ENCODE measurements at places on chromosomes 5 and 9. TPM values are rescaled to one million over a fixed set of nuclear protein-coding genes. Genes with fewer than 3 reads are reported as not detected.

- DNase-seq, result no peak
Measured at GRCh38 chr9:33809506-33809905, 7.5 kb upstream of the UBE2R2 start.

- no peak for DNase-seq
Measured at GRCh38 chr5:122665051-122665450, 109.8 kb upstream of the SNX2 start.

The C8G gene
- 1.3 TPM for total RNA-seq

GRCh38 chr5:159377653-159378052 is 47.4 kb upstream of the IL12B start:
- DNase-seq, result no peak

GRCh38 chr9:13439685-13440476 is 160.4 kb upstream of the MPDZ start:
- DNase-seq, result no peak

- no peak for DNase-seq
Measured at GRCh38 chr5:126046318-126046717, 376.9 kb upstream of the GRAMD2B start.

DNA sequence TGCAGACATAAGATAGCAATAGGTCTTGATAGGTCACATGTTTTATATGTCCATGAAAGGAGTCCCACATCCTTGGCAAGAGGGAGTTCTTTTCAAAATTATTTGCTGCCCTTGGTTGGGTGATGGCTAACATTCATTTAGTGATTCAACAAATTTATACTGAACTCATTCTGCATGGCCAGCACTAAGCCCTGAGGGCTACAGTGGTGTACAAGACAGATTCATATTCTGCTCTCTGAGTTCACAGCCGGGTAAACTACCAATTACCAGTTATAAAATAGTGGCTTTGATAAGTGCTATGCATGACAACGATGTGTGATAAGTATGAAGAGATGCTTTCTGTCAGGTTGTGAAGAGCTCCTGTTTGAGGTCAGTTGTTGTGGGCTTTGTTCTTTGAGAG is 340.0 kb downstream of the GABRG2 start:
- DNase-seq, result no peak

The GABRP gene
- total RNA-seq, result 0.28 TPM

DNA sequence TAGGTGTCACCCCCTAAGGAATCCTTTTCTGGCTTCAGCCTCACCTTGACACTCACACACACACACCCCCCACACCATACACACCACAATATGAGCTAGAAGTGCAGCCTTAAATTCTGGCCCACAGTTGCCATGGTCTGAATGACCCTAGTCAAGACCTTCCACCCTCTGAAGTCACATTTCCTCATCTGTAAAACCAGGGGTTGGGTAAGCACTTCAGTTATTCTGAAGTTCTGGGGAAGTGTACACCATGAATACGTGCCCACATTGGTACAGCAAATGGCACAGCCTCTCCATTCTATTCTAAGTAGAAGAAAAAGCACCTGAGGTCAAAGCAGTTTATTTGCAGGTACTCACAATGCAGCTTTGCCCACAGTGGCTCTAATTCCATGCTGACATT is 372.8 kb upstream of the KLF4 start:
- no peak for DNase-seq

DNA sequence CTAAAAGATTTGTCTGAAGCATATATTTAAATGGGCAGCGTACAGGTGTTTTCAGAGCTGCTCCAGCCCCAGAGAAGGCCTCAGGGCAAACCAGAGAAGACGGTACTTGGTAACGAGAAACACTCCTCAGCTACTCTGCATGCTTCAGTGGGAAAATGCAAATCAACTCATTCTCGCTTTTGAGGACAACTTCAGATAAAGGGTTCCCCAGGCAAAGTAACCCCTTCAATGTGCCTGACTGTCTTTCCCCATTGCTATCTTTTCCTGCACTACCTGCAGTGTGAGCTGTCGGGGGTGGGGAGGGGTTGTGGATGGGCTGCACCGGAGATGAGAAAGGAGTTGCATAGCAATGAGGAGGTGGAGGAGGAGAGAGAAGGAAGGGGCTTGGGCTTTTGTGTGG is 339.7 kb upstream of the CLINT1 start:
- no peak for DNase-seq

The IQGAP2 gene
- 16.2 TPM for total RNA-seq

The RHOBTB3 gene
- 91.0 TPM for total RNA-seq

The CKMT2 gene
- 7.0 TPM for total RNA-seq

The SMIM32 gene
- 1.6 TPM for total RNA-seq

GRCh38 chr5:76384189-76384588 is 18.9 kb upstream of the IQGAP2 start:
- no peak for DNase-seq

The PCDHGA5 gene
- total RNA-seq, result 8.8 TPM

DNA sequence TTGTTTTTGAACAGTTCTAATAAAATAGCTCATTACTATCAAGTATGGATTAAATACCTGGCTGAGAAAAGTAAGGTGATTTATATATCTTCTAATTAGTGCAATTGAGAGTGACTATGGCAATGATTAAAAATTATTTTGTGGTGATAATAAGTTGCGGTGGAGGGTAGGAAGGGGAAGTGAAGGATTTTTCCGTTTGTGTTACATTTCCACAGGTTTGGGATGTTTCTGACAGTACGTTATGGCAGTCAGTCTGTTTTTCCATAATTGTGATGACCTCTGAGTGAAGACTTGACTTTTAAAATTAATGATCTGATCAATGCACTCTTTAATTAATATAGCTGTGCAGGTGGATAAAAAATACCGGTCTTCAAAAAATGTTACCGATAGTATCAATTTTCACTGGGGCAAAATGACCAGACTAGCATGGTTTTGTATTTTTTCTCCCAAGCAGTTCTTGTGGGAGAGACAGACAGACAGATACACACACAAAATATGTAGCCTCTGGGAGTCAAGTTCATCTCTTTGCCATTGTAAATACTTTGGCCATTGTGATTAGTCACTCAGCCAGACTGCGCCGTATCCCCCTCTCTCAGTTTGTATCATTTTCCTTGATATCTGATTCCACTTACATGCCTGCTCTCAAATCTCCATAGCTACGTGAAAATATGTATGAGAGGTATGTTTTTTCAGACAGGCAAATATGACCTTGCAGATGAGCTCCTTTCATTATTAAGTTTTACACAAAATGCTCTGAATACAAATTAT is 60.2 kb downstream of the ARHGAP26 start:
- DNase-seq, result no peak

- no peak for DNase-seq
Measured at GRCh38 chr9:115883467-115884329, 269.9 kb upstream of the PAPPA start.

DNA sequence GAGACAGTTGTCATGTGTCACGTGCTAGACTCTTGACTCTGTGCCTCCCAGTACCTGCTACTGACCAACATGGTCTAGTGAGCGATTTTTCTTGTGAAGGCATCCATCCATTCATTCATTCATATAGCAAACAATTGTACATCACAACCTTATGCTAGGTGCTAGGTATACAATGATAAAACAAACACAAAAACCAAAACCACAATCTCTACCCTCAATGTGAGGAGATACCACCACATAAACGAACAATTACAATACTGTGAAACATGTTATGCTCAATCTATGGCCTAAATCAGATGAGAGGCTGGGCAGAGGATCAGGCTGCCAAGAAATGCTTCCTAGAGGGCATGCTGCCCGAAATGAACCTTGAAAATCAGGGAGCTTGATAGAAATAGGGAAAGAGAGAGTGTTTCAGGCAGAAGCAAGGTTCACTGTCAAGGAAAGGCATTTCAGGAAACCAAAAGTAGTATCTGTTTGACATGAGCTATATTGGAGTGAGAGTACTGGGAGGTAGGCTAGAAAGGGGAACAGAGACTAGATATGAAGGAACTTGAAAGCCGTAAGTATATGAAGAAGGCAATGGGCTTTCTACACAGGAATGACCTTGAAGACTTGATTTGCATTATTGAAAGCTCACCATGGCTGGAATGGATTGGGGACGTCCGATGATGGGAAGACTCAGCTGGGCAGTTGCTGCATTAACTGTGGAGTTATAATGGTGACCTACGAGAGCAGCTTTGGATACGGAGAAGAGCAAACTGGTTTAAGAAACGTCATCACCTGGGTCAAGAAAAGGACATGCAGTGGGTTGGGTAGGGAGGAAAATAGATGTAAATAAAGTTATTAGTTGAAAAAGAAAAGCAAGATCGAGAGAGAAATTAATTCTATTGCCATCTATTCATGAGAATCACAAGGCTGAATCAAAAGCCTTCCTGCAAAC is 90.1 kb downstream of the THBS4 start:
- DNase-seq, result no peak

GRCh38 chr5:22631683-22632082 is 221.5 kb downstream of the CDH12 start:
- no peak for DNase-seq

The BARX1 gene
- total RNA-seq, result 0.17 TPM

GRCh38 chr9:128788445-128788844 is 1.4 kb downstream of the TBC1D13 start:
- DNase-seq, result no peak

The RUSC2 gene
- total RNA-seq, result 29.2 TPM

GRCh38 chr9:120741191-120741590 is 26.9 kb upstream of the MEGF9 start:
- no peak for DNase-seq

The PCDHGB4 gene
- 14.9 TPM for total RNA-seq

- DNase-seq, result no peak
Measured at GRCh38 chr9:119868694-119869093, 499.5 kb upstream of the BRINP1 start.

DNA sequence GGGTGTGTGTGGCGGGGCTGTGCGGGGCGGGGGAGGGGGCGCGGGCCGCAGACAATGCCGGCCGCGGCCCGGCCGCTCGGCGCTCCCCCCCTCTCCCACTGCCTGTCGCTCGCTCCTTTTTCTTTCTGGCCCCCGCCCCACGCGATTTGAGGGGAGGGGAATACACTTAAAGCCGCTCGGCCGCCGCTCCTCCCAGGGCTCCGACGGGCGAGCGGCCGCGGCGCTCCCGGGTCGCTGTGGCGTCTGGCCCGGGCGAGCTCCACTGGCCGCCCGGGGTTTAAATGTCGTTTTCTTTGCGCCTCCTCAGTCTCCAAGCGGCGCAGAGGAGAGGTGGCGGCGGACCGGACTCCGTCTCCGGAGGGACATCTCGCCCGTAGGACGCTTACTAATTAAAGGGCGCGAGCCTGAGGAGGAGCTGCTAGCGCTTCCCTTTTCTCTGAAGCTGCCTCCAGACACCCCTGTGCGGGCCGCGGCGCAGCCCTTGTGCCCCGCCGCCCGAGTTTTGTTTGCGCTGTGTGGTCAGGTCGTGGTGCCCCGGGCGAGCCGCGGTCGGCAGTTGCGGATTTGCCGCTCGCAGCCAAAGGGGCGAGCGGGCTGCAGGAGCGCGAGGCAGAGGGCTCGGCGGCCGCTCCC is 1.4 kb downstream of the ZSWIM6 start:
- DNase-seq, result no peak

Data from spinal cord (tissue), 10 donors.